ENCODE measurements at places on chromosomes 4 and X.

DNA sequence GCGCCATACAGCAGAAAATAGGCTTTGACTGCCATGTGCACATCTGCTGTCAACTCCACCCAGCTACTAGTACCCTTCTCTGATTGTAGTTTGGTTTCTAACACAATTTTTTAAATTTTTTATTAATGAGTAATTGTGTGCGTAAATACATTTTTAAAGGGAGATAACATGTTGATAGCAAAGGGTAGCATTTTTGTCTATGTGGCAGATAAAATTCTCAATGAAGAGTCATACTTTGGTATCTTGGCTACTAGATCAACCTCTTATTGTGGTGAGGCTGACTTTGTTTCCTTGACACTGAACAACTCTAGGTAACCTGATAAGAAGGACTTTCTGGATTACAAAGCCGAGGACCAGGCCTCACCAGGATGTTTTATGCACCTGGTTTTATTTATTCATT lies 9.5 kb downstream of the ADH4 start:
- DNase-seq = no peak

- DNase-seq = no peak
These were observed 2211.3 kb downstream of the PCDH7 start for GRCh38 chr4:32931475-32931874.

DNA sequence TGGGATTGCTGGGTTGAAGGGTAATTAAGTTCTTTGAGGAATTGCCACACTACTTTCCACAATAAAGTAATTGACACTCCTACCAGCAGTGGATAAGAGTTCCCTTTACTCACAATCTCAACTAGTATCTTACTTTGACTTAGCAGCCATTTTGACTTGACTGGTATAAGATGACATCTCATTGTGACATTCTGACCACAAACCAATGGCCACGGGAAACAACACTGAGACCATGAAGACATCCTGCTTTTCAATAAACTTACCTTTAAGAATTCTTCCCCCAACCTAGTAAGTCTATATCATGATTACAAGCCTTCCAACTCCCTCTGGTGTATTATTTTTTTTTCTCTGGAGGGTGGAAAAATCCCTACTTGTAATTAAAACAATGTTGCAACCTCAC lies 66.9 kb upstream of the WDR1 start:
- DNase-seq = no peak

GRCh38 chr4:74338792-74339333 lies 26.1 kb upstream of the EREG start:
- DNase-seq = no peak

- DNase-seq = no peak
These were observed 89.3 kb upstream of the SRD5A3 start for GRCh38 chr4:55256787-55257186.

- peak; percentile 63 for DNase-seq
These were observed 438.3 kb downstream of the CENPC start for GRCh38 chr4:67106861-67107460.

Measured in NCI-H2081 treated with DMSO at 0.1 percent for 48 hours (cell line).